ENCODE measurements at places on chromosomes 7 and 10. TPM values are rescaled to one million over a fixed set of nuclear protein-coding genes. Genes with fewer than 3 reads are reported as not detected.

Gene ATOH7
- total RNA-seq: not detected

Gene LRRC17
- total RNA-seq: not detected

Gene SPRN
- total RNA-seq: not detected

Gene CALHM1
- total RNA-seq: not detected

Gene HABP2
- 0.20 TPM for total RNA-seq

Gene TMEM139
- 47.3 TPM for total RNA-seq

Gene ABCB4
- total RNA-seq: not detected

Gene OPALIN
- not detected for total RNA-seq

Gene HMX3
- total RNA-seq: not detected

Gene NACAD
- total RNA-seq: 2.3 TPM

Gene EPO
- total RNA-seq: not detected

Gene GPC2
- 0.78 TPM for total RNA-seq

Gene KLF14
- 0.17 TPM for total RNA-seq

Gene GSDME
- total RNA-seq: 10.0 TPM

Gene PTN
- total RNA-seq: 4.3 TPM

Gene FGFBP3
- total RNA-seq: 1.1 TPM
